Hematopoietic multipotent progenitor cell treated with erythropoietin and hydrocortisone succinate and interleukin-3 and kit ligand, for 8 days (in vitro differentiated cells): ENCODE measurements at places on chromosomes 12 and 14.
A peak's percentile ranks its signal among the peaks of the same experiment; 100 is the strongest.

DNA sequence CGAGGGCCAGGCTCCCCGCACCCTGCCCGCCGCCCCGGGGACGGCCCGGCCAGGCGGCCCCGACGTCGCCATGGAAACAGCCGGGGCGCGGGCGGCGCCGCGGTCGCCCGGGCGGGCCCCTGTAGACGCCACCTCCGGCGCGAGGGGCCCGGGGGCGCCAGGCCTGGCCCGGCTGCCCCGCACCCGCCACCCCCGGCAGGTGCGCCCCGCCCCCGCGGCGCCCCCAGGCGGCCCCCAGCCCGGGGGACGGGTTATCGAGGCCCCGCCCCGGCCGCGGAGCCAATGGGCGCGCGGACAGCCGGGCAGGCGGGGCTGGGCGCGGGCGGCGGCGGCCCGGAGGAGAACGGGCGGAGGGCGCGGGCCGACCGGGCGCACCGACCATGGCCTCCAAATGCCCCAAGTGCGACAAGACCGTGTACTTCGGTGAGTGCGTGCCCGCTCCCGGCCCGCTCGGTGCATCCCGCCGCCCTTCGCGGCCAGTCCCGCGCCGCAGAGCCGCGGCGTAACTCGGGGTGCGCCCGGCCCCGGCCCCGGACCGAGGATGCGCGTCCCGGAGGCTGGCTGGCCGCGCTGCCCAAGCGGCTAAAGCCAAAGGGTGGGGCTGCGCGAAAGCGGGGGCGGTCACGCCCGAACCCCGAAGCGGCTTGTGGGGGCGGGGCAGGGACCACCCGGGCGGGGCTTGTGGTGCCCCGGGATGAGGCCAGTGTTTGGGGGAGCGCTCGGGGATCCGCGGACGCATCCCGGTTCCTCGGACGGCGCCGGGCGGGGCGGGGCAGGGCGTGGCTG is at the start of gene CRIP2:
Gene CRIP2, plus strand, starts transcription at position 339 of the 786 bp plus-strand sequence. Its CDS starts 42 bp downstream, at position 381.
- no peak for DNase-seq

- no peak for DNase-seq
These were observed 68.8 kb downstream of the TMX1 start for GRCh38 chr14:51308866-51309265.

DNA sequence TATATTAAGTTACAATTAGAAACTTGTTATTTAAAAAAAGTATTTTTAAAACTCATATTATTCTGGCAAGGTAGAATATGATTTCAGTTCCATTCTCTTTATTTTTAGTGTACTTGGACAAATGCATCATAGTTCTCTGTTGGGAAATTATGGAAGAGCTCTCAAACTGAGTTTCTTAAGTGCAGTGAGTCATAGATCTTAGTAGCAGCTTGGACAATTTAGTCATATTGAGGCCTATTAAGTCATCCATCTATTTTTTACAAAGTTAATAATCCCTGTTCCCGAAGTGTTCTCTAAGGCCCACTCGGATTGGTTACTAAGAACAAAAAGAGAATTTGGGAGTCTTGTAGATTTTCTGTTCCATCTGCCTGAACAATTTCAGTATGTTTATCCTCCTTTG is 113.9 kb downstream of the ANO4 start:
- DNase-seq: no peak

- DNase-seq: peak; percentile 80
These were observed 32.8 kb downstream of the HECTD4 start for GRCh38 chr12:112349431-112349830.

- DNase-seq: no peak
These were observed 176.8 kb upstream of the FOXG1 start for GRCh38 chr14:28589792-28590191.

GRCh38 chr12:31728917-31729640 is at the start of gene AMN1:
AMN1 (minus strand) TSS chr12:31729021; CDS start chr12:31729008, 13 bp downstream.
- peak; percentile 100 for DNase-seq

- no peak for DNase-seq
These were observed 64.9 kb downstream of the TMX1 start for GRCh38 chr14:51304941-51305340.

DNA sequence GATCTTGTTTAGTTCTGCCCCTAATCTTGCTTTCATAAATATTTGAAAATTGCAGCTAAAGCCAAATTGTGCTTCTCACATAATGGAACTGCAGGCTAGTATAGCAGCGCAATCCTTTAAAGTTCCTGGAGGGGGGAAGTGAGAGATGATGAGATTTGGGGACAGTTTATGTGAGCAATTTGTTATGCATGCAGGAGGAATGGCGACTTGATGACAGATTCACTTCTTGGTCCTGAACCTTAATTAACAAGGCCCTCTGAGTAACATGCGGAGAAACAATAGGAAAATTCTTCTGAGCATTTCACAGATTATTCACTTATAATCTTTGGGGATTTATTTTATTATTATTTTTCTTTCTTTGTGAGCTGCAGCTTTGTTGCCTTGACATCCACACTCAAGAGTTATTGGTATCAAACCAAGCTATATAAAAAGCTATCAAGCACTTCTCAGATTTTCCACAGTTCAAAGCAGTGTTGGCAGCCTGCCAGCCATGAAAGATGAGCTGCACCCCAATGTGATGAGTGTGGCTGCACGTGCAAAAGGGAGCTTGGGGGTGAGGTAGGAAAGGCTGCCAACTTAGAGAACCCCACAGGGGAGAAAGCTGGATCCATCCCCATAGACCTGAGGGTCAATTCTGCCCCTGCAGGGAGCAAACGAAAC is 1662.2 kb upstream of the FLRT2 start:
- DNase-seq: no peak

DNA sequence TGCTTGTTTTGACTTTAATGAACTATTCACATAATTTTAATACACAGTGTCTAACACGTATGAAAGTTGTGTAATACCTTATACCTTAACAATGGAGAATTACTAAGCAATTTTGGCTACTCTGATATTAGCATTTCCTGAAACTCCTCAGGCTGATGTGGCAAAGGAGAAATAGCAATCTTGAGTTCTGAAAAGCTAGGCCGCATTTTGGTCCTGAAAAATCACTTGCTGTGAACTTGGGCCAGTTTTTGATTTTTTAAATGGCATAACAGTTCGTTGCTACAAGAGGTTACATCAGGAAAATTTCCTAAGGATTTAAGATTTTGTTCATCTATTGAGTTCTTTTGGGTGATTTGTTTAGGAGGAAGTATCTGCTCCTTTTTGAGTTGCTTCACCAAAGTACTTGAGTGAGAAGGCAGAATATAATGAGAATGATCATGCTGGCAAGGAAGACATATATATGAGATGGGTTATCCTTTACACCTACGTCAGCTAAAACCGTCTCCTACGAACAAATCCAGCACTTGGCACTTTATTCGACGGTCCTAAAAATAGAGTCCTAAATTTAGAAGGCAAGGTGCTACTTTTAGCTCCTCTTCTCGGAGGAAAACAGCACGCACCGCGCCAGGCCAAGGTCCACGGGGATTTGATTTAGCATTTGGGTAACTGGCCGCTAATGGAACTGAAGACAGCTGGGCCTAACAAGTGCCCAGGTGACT is 32.2 kb downstream of the MIA2 start:
- peak; percentile 30 for DNase-seq

DNA sequence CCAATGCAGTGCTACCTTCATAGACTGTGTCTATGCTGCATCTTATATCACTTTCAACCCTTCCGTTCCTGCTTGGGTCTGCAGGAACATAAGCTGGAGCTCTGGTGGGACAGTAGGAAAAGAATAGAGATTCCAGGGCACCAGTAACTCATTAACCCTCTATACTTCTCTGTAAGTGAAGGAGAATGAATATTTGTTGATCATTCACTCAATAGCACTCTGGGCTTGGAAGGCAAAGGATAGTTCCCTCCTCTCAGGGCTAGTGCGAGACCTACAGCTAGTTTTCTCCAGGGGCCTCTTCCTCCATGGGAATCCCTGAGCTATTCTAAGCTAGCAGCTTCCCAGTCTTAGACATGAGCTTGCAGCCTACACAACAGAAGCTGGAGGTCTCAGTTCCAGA is 84.7 kb downstream of the BMP4 start:
- no peak for DNase-seq
